Immature natural killer cell (primary cell): ENCODE measurements at places on chromosomes 5 and 9.

DNA sequence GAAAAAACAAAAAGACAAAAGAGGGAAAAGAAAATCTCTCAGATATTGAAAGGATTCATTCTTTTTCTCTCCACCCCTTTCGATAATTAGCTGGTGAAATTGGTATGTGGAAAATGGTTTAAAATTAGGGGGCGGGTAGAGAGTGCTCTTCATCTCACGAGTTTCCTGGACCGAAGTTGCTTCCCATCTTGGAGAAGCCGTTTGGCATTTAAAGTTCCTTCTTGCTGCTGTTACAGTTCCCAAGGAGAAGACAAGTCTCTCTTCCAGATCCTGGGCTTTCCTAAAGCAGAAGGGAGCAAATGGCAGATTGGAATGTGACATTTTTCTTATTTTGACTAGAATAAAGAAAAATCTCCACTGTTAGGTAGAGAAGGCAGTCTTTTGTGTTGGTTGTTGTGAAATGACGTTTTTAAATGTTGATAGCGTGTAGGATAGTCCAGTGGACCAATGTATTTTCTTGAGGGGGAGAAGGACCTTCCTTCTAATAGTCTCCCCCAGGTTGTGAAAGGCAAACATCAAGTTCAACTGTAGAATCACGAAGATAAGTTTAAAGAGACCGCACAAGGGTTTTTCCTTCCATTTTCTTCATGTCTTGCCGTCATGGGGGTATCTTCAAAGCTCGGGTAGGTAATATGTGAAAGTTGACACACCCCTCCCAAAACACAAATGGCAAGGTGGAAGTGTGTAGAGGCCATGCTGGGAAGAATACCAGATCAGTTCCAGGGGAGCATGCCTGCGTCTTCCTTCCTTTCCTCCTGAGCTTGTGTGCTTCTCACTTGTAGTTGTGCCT, 77.5 kb downstream of the EHMT1 start:
- no peak for DNase-seq

DNA sequence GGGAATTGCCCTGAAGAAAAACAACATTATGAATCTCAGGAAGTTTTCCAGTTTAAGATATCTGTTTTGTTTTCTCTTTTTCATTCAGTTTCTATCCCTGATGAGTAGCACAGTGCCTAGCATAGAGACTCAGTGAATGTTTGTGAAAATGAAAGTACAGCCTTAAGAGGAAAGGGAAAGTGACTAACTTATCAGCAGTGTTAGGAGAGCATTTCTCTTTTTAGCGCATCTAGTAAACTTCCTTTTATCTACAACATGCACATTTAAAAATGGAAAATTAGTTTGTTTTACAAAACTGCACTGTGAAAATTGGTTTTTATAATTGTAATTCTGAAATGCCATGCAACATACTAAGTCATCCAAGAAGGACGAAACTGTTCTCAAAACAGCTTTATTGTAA, 110.8 kb downstream of the SMARCA2 start:
- peak; percentile 18 for DNase-seq

DNA sequence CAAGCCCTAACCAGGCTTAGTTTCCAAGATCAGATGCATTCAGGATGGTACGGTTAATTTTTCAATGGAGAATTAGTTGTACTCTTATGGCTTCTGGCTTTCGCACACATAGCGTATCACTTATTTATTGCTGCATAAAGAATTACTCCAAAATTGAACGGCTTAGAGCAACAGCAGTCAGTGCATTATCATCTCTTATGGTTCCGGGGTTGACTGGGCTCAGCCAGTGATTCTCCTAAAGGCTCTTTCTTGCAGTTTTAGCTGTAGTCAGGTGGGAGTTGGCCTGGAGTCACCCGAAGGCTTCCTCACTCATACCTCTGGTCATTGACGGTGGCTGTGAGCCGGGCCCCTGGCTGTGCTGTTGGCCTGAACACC, 595 bp upstream of the GRHPR start:
- DNase-seq = no peak

- DNase-seq = no peak
Measured at GRCh38 chr9:87469793-87470465, 27.7 kb upstream of the DAPK1 start.

GRCh38 chr5:154388842-154389241, 57.0 kb upstream of the SAP30L start:
- DNase-seq = no peak

DNA sequence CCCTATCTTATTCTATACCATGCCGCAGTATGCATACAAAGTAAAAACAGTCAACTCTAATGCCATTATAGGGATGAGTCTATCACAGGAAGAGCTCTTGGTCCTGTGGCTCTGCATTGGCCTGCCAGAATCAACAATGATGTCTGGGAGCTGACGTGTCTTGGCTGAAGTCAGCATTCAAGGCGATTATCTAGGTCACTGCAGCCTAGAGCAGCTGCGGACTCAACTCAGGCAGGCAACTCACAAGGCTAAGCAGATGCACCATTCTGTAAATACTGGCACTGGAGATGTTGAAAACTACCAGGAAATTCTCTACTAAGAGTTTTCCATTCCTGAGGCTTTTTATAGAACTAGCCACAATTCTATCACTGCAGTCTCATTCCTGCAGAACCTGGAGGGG, 13.3 kb downstream of the SPATA9 start:
- DNase-seq = no peak
